ENCODE measurements at places on chromosomes 1 and 21. TPM values are rescaled to one million over a fixed set of nuclear protein-coding genes. Genes with fewer than 3 reads are reported as not detected.

- no peak for DNase-seq
Measured at GRCh38 chr1:53349968-53350852, 22.3 kb upstream of the LRP8 start.

Gene AMY1C
- not detected for total RNA-seq

GRCh38 chr21:41894511-41894910 is 15.4 kb upstream of the PRDM15 start:
- no peak for DNase-seq

DNA sequence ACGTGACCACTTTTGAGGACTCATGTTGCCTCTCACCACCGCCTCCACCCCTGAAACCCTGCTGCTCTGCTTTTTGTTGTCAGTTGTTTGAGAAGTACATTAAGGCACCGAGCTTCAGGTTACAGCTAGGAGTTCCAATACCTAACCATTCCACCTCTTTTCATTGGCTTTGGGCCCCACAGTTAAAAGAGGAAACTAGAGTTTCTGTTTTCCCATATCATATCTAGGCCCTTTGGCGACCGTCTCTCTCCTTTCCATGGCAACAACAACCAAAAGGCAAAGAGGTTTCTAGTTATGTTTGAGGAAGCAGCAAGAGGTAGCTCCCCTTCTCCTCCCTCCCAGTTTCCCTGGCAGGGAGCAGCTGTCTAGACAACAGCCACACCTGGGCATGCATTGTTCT is 5.9 kb downstream of the ANKRD35 start:
- DNase-seq, result no peak

Gene NT5C1A
- not detected for total RNA-seq

DNA sequence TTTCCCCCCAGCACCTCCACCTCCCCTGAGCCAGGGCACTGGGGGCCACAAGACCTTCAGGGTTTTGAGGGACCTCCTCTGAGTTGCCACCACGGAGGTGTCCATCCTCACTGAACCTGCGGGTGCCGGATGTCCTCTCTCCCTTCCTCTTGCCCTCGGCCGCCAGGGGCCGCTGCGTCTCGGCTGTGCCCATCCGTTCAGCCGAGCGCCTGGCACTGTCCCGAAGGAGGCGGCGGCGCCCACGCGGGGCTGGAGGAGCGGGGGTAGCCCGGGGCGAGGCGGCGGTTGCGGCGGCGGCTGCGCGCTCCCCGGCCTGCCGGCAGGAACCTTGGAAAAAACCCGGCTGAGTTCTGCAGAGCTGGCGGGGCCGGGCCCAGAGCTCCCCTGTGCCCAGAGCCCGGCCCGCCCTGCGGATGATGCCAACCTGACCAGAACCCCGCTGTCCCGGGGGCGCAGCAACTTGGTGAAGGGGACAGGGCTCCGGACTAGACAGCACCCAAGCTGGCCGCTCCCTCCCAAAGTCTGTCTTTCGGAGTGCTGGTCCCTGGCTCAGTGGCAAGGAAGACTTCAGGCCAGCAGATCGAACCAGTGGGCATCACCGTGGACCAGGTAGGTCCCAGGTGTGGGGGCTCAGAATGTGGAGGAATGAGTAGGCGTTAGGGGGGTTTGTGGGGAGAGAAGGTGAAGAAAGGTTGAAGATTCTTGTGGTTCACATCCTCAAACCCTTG is 3.7 kb upstream of the PPM1J start:
- DNase-seq, result peak; percentile 50

Gene ERI3
- 108 TPM for total RNA-seq

DNA sequence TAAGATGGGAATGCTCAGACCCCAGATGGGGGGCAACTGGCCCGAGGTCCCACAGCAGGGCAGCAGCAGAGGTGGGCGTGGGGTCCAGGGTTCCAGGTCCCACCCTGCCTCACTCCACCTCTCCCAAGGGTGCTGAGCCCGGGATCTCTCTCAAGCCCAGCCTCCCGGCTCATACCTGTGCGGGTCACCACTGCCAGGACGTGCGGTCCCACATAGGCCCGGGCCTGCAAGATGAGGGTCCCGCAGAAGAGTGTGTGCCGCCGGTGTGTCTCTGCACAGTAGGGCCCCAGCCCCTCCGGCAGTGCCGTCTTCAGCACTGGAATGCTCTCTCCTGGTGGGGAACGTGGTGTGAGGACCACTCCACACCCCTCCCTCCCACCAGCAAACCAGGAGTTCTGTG is 14.9 kb downstream of the ATP13A2 start:
- no peak for DNase-seq
